ENCODE measurements at places on chromosomes 3 and 15.

DNA sequence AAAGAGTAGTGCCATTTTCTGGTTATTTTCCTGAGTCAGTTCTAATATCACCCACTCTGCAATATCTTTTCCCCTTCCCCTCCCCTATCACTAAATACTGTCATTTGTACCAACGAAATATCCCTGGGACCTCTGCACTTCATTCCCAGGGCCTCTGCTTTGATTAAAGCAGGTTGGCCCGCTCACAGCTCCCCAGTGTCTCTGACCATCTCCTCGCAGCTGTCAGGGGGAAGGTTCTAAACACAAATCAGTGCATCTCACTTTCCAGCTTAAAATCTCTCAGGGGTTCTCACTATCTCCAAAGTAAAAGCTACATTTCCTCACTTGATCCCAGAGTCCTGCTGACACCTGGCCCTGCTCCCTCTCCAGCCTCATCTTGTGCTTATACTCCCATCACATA, 28.1 kb upstream of the SLC35G2 start:
- no peak for DNase-seq

DNA sequence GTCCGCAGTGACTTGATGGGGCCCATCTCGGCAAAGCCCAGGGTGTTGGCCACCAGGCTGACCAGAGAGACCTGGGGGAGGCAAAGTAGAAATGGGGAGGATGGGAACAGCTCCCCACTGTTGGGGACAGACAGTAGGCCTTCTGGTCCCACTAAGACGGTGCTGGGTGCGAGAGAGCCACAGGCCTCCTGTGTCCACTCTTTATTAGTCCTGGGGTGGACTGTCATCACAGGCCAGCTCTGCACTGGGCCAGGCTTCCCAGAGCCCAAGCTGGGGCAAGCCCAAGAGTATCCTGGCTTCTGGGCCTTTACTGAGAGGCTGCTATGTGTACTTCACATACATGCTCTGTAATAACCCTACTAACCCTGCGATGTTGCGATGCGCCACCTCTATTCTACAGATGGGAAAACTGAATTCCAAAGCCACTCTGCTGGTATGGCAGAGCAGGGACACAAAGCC, 66.4 kb downstream of the EXOG start:
- DNase-seq: no peak

DNA sequence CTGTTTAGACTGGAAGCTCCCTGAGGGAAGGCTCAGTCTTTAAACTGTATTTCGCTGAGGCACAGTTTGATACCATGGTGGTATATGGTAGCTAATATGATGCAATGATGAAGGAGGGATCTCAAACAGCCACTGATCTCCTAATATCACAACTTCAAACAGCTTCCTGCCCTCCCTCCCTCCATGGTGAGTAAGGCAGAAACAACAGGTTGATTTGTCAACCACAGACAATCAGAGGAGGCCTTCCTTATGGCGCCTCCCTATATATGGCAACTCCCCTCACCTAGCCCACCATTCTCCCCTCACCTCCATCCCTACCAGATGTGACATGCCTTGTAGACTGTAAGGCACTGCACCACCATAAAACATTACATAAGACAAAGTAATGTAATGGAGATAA, 316.5 kb upstream of the ICE2 start:
- no peak for DNase-seq

- DNase-seq: no peak
Measured at GRCh38 chr3:71817262-71817661, 32.3 kb upstream of the PROK2 start.

- DNase-seq: no peak
Measured at GRCh38 chr3:8516047-8516661, 14.5 kb downstream of the LMCD1 start.

GRCh38 chr3:132343018-132343612, 25.9 kb downstream of the ACP3 start:
- peak; percentile 79 for DNase-seq

Measured in tibial nerve (tissue), 4 donors.